ENCODE measurements at places on chromosomes 5 and 9.
A peak's percentile ranks its signal among the peaks of the same experiment; 100 is the strongest.

DNA sequence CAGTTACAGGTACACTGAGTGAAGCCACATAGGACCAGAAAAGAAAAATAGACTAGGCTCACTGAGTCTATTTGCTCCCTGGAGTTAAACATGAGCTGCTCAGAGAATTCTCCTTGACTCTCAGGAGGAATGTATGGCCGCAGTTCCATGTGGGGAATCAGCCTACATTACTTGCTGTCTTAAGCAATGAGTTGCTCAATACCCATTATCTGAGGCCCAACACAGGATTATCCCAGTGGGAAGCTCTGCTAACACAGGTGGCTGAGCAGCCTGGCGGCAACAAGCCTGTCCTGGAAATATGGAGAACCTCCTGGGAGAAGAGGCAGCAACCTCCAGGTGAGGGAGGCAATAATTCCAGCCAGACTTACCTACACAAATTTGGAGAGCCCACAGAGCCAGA is 177.5 kb upstream of the NREP start:
- DNase-seq: no peak

GRCh38 chr9:34862836-34863235 is 95.2 kb upstream of the PHF24 start:
- DNase-seq: no peak

GRCh38 chr5:179374506-179375235 is 29.4 kb upstream of the ADAMTS2 start:
- no peak for DNase-seq

DNA sequence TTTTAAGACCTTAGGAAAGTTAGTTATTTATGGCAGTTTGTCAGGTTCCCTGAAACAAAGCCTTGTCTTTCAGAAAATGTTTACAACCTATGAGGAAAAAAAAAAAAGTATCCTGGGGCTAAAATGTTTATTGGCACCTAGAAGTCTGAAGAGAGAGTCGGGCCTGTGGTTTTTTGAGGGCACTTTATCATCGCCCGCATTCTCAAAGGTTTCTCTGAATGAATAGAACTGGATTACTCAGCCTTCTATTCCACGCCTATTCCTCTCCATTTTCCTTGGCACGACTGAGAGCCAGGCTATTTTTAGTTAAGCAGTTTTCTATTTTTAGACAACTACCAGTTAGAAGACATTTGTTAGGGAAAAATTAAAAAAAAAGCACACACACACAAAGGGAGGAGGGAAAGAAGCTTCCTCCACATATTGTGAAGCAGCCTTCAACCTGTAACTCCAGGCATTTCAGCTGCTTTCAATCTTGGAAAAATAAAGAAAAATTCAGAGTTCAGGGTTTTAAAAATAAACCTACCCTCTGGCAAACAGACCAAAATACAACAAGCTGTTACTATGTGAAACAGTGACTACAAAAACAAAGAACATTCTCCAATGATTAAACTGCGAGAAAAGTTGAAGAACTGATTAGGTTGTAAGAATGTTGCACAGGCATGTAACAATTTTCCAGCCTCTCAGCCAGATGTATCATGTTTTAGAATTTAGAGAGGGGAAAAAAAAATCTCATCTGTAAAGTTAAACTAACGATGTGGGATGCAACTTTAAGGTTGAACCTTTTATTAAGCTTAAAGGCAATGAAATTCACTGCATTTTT is 97.0 kb downstream of the MEF2C start:
- DNase-seq: peak; percentile 29

- no peak for DNase-seq
These were observed 6.6 kb downstream of the POC5 start for GRCh38 chr5:75710637-75711036.

DNA sequence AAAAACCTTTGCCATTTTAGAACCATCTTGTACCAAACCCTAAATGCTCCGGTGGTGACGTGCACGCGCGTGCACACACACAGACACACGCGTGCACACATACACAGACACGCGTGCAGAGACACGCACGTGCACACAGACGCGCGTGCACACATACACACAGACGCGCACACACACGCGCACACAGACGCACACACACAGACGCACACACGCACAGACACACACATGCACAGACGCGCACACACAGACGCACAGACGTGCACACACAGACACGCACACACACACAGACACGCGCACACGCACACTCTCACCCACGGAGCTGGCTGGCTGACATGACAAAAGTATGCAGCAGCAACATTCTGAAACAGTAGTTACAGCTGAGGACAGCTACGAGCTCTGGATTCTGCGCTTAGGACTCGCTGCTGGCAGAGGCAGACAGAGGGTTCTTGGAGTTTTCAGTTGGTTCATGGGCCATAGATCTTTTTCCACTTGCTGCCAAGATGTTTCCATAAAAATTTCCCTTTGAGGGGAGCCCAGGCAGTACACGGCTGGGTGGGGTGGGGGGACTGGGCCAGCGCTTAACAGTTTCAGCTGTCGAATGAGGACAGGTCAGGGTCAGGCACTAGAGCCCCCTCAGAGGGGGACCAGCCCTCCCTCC is 46.2 kb upstream of the UBAC1 start:
- DNase-seq: no peak

GRCh38 chr9:37290940-37291485 is 131.5 kb upstream of the GRHPR start:
- no peak for DNase-seq

GRCh38 chr5:148846930-148847329 is 20.5 kb downstream of the ADRB2 start:
- DNase-seq: no peak

DNA sequence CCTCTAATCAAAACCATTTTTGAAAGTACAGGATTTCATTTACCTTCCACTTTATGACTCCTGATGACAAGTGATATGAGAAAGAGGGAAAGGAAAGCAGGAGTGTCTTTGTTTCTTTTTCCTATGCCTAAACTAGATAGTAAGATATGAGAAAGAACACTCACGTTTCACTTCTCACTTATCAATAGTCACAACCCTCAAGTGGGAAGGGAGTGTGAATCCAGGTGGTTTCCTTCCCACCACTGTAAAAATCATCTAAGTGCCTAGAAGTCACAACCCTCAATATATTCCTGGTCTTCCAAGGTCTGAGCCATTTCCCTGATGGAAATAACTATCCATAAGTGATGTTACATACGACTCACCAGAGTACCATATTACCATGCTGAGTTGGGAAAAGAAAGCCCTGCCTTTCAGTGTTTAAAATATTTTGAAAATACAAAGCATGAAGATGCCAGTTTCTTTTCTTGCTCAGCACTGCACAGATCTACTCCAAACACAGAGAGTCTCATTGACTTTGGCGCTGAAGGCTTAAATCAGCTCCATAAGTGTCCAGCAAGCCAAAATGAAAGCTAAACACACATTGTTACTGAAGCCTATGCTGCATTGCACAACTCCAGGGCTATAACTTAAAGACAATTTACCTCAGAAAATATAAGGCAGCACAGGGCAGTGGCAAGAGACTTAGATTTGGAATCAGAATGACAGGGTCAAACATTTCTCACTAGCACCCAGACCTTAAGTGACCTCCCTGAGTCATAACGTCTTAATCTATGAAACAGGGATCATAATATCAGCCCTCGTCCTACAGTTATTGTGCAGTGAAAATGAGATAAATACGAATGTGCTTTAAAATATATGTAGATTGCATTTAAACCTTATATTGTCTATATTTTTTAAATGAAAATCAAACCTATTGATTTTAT is 301.2 kb downstream of the KIAA0825 start:
- DNase-seq: no peak

- DNase-seq: no peak
These were observed 97.4 kb downstream of the HINT1 start for GRCh38 chr5:131067636-131068035.

DNA sequence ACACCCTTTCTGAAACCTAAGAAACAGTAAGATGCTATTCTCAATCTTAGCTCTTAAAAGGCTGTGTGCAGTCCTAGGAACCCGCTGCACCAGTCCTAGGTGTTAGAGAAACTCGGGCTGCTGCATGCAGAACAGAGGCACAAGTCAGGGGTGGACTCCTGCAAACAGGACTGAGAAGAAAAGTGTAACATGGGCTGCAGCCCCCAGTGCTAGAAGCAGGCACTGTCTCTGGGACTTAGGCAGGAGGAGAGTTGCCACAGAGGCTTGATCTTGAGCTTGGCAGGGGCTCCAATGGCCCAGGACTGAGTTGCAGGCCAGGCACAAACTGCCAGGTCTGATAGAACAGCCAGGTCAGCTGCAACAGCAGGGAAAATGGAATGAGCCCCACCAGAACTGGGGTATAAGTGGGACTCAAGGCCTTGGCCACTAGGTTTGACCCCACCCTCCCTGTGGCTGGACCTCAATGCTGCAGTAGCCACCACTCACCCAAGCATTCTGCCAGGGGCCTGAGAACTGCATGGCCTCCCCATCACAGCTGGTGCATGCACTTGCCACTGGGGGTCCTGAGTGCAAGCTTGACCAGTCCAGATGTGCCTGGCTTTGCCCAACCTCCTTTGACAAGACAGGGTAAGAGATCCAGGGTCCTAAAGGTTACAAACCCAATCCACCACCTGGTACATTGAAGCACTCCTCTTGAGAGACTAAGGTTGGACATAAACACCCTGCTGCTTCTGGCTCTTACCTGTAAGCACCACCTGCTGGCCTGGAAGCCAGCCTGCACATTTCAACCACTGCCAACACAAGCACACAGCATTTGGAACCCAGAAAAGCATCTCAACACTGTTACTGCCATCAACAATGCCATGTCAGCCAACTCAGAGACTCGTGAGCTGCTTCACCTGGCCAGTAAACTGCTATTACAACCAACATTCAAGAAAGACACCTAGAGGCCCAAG is 103.3 kb downstream of the FBXL17 start:
- no peak for DNase-seq

DNA sequence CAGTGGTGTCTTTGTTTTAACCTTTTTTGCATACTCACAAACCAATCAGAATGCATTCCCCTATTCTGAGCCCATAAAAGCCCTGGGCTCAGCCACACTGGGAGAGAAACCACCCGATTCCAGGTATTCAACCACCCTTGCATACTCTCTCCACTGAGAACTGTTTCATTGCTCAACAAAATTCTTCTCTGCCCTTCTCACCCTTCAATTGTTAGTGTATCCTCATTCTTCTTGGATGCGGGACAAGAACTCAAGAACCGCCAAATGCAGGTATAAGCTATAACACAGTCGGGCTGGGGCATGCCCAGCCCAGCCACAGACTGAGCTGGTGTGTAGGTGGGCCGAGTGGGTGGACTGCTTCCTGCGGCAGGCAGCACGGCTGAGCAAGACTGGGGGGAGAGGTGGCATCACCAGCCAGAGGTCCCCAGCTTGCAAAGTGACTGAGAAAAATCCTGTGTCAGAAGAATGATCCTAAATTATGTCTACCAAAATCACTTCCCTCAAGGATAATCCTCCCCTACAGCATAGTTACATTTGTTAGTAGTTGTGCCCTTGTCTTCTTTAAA is 141.0 kb downstream of the SSBP2 start:
- no peak for DNase-seq

- DNase-seq: no peak
These were observed 40.2 kb upstream of the PHF2 start for GRCh38 chr9:93536167-93536566.

GRCh38 chr5:91373006-91373405 is 10.1 kb downstream of the ARRDC3 start:
- DNase-seq: no peak

DNA sequence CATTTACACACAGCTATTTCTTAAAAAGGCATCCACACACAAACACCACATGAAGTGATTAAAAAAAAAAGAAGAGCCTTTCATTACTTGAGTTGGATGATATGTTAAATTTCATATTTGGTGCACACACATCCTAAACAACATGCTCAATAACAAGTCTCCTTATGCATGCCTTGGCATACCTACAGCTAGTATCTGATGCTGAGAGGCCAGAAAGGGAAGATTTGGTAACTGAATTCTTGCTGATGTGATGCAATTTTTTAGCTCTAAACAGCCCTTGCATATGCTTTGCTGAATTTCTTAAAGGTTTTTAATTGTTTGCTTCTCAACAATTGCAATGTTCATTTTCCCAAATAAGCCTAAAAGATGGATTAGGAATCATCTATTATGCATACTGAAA is 338.8 kb downstream of the ARL15 start:
- no peak for DNase-seq

- no peak for DNase-seq
These were observed 44.8 kb downstream of the NIM1K start for GRCh38 chr5:43236653-43237355.

- DNase-seq: no peak
These were observed 26.0 kb downstream of the GARNL3 start for GRCh38 chr9:127290561-127291065.

GRCh38 chr5:117800261-117800660 is 1188.1 kb downstream of the DTWD2 start:
- DNase-seq: no peak

GRCh38 chr5:55440188-55440646 is 94.5 kb downstream of the PLPP1 start:
- peak; percentile 45 for DNase-seq

DNA sequence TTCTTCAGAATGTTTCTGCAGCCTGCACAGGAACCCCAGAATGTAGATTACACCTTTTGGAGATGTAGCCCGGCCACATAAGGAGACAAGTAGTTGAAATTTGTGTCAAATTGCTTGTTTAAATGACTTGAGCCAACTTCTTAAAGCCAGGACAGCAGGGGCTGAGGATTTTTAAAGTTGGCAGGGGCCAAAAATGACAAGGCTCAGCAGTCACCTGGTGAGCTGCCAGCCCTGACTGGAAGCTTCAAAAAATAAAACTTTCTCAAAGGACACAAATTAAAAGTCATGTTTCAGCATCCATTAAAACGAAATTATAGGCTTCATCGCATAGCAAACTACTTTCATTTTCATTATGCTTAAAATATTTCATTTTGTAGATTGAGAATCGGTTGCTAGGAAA is 340.3 kb upstream of the WWC1 start:
- DNase-seq: no peak

DNA sequence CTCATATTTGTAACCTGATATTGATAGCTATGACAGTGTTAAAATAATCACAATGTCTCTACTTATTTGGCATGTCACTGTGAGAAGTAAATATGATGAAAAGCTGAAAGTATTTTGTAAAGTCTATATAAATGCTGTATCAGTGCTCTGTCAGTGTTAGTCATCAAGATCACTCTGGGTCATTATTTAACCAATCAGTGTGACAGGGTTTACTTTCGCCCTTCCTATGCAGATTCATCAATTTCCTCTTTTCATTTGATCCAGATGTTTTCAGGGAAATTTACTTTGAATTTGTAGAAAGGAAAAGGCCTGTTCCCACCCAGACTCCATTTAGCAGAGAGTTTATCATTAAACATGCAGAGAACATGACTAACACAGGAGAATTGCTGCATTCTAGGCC is 9.9 kb upstream of the PCSK5 start:
- DNase-seq: no peak

- no peak for DNase-seq
These were observed 9.1 kb downstream of the FBP2 start for GRCh38 chr9:94584555-94584954.

DNA sequence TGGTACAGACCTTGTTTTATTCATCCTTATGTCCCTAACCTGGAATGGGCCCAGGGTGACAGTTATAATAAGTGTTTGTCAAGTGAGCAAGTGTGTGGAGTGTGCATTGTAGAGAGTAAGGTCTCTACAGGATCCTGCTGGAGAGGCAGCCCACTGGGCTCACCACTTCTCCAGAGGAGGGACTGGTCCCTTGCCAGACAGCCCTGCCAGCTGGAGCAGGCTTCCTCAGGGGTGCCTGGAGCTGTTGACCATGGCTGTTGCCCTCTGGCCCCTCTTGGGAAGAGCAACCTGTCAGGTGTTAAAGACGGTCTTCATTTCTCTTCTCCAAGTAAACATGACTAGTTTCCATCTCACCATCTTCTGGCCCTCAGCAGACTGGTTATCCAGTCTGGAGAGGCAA is 20.0 kb downstream of the IRF1 start:
- DNase-seq: no peak

GRCh38 chr5:159800131-159800840 is 116.0 kb upstream of the ADRA1B start:
- DNase-seq: no peak
